ENCODE measurements at places on chromosomes 16 and 17.
A peak's percentile ranks its signal among the peaks of the same experiment; 100 is the strongest.

DNA sequence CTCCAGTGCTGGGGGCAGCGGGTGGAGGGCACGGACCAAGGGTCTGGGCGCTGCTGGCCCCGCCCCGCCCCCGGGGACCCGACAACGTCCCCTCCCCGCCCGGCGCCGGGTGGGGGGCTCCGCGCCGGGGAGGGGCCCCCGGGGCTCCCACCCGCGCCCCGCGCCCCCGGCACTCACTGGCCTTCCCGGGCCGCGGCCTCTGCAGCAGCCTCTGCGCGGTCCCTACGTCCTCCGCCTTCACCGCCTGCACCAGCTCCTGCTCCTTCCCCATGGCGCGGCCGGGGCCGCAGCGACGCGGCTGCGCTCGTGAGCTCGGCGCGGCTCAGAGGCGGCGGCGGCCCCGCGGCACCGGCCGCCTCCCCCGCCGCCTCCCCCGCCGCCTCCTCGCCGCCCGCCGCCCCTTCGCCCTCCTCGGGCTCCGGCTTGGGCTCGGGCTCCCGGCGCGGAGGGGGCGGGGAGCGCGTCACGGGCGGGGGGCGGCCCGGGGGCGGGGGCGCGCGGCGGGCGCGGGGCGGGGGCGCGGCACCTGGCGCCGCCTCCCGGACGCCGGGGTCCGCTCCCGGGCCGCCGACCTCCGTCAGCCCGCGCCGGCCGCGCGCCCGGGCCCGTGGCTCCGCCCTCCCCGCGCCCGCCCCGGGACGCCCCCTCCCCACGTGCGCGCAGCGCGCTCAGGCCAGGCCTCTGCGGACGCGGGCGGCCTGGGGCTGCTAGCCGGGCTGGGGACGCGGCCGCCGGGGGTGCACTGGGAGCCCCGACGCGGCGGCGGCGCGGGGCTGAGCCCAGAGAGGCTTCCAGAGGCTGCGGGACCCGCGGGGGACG is at the start of gene CASKIN1:
Gene CASKIN1 (minus strand): TSS at position 444 of the 819 bp plus-strand sequence. CDS start 173 bp downstream, at position 271.
- no peak for DNase-seq

- DNase-seq, result no peak
Observed at GRCh38 chr16:78386557-78387324, 287.3 kb downstream of the WWOX start.

DNA sequence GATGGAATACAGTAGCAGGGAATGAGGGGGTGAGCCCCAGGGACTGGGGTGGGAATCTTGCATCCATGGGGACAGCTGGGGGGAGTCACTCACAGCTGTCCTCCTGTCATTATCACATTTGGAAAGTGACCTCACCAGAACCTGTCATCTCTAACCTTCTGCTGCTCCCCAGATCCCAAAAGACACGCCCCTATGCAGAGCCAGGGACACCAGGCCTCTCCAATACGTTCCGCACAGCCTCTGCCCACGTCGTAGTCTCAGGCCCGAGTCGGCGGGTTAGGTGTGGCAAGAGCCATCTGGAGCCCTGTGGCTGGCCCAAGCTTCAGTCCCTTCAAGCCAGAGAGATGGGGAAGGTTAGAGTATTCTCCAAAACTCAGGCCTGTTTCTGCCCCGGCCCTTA is 214.3 kb downstream of the ENGASE start:
- DNase-seq, result no peak

- no peak for DNase-seq
Observed at GRCh38 chr17:15121426-15121825, 143.7 kb downstream of the PMP22 start.

- DNase-seq, result no peak
Observed at GRCh38 chr17:15482476-15482875, 15.1 kb upstream of the CDRT4 start.

GRCh38 chr17:82507631-82508175 is 11.8 kb upstream of the FOXK2 start:
- DNase-seq, result no peak

- no peak for DNase-seq
Observed at GRCh38 chr16:84899414-84899813, 79.6 kb downstream of the CRISPLD2 start.

DNA sequence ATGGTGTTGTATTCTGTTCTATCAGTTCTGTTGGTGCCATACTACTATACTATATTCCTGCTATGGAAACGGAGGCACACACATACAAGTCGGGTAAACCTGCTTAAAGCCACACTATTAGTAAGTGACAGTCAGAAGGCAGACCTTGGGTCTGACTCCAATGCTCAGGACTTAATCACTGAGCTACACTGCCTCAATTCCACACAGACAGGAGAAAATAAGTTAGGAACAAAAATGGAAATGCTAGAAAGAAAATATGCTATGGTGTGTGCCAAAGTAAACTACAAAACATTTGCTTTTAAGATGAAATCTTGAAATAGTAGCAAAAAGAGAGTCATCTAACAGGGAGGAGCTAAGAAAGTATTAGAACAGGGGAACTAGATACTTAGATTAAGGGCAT is 48.1 kb downstream of the MYO1D start:
- DNase-seq, result no peak

DNA sequence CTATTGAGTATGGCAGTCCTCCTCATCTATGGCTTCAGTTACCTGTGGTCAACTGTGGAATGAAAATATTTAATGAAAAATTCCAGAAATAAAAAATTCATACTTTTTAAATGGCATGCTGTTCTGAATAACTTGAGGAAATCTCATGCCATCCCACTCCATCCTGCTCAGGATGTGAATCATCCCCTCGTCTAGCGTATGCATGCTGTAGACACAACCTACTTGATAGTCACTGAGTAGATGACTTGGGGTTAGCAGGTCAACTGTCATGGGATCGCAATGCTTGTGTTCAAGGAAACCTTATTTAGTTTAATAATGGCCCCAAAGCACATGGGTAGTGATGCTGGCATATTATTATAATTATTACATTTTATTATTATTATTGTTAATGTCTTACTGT is 4.8 kb upstream of the VAC14 start:
- DNase-seq, result no peak

- no peak for DNase-seq
Observed at GRCh38 chr17:39979016-39979670, 1.5 kb upstream of the PSMD3 start.

DNA sequence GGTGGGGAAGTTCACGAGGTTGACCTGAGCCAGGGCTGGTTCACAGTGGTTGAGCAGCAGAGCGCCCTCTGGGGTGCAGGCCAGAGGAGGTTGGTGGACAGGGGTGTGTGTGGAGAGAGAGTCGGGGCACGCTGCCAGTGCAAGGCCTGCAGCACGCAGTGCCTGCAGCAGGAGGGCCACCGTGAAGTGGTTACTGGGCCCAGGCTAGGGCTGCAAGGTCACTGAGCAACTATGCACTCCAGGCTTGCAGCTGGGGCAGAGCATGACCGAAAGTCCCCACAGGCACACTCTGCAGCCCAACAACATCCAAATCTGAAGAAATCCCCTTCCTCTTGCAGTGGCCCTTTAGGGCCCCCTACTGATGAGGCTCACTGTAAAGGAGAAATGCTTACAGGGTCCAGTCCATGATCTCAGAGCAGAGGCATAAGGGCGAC is 89.1 kb upstream of the NOL11 start:
- no peak for DNase-seq

DNA sequence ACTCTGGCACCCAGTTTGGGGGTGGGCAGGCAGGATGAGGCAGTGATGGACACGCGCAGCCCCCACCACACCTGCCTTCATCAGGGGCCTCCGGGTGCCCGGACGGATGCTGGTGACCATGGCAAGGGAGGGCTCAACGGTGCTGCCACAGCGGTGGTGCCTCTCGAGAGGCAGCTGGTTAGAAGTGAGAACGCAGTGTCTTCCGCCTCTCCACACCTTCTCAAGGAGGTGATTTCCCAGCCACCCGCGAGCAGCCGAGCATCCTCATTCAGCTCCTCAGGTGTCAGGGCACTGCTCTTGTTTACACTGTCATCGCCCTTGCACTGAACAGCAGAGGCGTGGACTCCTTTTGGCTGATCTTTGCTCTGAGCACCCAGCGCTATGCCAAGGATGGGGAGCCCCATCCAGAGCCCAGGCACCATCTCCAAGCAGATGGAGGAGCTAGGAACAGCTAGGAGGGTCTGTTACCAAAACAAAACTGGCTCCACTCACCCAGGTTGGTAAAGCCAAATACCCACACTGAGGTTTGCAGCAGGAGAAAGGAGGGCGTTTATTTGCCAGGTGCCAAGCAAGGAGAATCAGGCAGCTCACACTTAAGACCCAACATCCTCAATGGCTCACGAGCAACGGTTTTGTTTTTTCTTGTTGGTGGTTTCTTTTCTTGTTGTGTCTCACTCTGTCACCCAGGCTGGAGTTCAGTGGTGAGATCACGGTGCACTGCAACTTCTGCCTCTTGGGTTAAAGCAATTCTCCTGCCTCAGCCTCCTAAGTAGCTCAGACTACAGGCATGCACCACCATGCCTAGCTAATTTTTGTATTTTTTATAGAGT is 174.3 kb upstream of the TNRC6C start:
- DNase-seq, result no peak

DNA sequence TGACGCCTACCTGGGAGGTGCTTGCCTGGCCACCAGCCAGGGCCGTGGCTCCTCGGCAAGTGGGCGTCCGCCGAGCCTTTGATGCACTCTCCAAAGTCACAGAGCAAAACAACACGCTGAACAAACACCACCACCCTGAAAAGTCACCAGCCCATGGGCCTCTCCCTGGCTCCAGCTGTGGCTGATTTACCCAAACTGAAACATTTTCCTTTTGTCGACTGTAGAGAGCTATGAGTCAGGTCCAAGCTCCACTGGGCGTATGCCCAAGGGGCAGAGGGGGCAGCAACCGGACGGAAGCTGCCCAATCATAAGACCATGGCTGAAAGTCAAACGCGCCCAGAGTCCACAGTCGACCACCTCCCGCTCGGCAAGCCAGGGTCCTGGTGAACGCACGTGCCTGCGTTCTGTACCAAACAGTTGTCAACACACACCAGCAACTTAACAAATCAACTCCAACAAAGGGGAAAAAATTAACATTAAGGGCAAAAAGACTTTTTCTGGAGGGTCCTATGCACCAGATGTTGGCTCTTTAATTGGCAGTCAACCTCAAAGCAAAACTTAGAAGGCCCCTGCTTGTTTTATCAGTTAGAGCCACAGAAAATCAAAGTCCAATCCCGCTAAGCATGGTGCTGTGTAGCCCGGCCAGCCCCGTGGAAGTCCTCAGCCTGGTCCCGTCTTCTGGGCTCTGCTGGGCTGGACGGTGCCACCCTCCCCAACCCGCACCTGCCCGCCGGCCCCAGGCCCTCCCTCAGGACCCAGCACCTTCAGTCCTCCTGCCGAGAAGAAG is 47.3 kb downstream of the TBC1D16 start:
- peak; percentile 25 for DNase-seq

DNA sequence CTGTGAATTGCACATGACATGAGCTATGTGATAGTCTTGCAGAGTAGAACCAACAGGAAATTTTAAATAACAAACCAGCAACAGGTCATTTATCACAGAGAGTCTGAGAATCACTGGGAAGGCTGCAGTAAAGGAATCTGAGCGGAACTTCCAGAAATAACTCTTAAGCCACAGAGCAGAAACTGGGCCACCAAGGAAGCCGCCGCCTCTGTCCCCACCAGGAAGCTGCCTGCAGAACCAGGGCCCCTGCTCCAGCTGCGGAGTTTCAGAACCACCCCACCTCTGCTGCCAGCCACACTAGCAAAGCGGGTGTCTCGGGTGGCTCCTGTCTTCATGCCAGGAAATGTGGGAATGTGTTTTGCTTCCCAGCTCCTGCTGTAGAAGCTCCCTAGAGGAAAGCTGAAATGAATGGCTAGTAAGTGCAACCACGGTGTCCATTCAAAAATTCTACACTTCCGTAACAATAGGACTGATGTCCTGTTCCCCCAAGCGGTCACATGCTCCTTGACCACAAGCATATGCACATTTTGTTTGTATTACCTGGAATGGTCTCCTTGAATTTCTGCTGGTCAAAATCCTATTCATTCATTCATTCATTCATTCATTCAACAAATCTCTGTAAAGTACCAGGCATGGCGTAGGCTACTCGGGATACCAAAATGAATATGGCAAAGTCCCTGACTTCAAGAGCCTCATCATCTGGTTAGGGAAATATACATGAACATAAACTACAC is 7.7 kb upstream of the ITPRIPL2 start:
- DNase-seq, result no peak

DNA sequence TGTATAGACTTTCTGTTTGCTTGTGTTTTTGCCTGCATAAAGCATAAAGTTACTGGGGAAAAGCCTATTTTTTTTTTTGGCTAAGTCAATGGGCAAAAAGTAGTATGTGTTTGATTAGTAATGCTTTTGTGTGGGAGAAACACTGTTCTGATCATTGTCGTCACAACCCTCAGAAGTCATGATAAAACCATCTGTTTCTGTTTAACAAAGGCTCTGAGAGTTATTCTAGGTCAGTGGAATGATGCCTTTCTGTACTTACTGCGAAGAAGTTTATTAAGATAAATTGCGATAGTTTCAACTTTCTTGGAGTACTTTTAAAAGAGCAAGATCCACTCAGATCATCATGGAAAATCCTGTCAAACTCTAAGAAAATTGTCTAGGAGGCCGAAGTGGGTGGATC is 80.9 kb downstream of the PRKCA start:
- DNase-seq, result no peak

GRCh38 chr17:80792373-80792781 is 199.3 kb upstream of the CHMP6 start:
- DNase-seq, result no peak

GRCh38 chr17:59643159-59644140 is 23.8 kb downstream of the CLTC start:
- no peak for DNase-seq

DNA sequence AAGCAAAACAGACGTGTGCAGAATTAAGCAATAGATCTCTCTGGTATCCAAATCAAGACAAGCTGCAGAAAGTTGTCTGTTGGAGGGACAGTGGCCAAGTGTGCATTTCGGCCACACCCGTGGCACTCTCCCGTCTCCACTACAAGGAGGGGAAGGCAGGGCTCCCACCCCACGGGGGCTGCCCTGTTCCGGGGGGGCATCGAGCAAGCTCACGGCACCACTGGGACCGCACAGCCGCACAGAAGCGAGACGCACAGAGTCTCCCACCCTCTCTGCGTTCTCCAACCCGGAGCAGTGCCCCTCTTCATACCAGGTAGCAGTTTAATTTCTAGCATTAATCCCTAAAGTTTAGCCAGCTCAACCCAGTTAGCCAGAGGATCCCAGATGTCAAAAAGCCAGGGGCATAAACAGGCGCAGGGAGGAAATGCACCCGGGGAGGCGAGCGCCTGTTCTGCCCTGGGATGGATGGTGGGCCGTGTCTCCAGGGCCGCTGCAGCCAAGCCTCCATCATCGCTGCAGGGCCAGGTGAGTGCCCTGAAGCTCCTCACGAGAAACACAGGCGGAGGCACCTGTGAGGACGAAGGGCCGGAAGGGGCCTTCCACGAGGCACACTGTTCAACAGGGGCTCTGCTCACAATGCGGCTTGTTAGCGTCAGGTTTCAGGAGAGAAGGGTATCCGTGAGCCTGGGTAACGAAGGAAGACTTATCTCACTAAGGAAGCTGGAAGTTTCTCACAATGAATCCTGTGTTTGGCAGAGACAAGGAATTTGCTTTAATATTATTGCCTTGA is 42.1 kb upstream of the METRNL start:
- no peak for DNase-seq

- DNase-seq, result peak; percentile 23
Observed at GRCh38 chr16:82201926-82202325, 31.9 kb upstream of the MPHOSPH6 start.
